ENCODE measurements at places on chromosomes 12 and 14.
A peak's percentile ranks its signal among the peaks of the same experiment; 100 is the strongest.

- no peak for DNase-seq
Observed at GRCh38 chr14:92426237-92426636, 87.3 kb upstream of the RIN3 start.

DNA sequence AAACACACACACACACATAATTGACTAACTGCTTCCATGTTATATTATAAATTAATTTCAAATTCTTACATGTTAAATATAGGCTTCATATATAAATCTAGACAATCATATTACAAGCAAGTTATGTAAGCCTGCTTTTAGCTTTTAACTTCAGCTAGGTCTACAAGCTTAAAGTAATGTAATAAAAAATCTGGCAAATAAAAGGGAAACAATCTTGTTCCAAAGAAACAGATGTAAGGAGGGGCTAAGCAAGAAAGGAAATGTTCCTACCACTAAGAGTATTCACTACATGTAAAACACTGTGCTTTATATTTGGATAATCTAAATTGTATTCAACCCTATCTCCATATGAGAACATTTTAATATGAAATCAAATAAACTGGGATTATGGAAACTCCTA lies 110.4 kb downstream of the SLC6A15 start:
- DNase-seq, result no peak

DNA sequence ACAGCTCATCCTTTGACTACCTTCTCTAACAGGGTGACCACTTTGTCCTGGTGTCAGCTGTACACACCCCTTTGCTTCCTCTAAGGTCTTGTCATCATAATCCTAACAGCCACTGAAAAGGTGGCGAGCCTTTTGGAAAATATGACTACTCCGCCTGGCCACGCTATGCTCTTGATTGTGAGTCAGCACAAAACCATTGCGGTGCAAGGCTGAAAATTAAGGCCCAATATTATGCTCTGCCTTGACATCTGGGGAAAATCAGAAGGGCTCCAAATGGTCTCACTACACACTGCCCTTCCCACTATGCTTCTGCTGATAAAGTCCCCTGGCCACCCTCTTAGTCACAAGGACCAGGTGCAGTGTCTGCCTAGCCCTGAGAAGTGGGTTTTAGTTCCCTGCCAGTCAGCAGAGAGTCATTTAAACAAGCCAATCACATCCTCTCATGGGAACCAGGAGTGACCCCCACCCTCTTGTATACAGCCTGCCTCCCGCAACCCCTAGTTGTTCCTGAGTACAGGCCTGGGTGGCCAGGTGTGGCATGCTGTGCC lies 34.3 kb downstream of the FGD6 start:
- DNase-seq, result no peak

GRCh38 chr14:93195316-93195999 lies 10.3 kb downstream of the LYSET start:
- no peak for DNase-seq

- DNase-seq, result no peak
Observed at GRCh38 chr12:96193725-96194575, at the start of gene ELK3. Gene ELK3 (plus strand): TSS chr12:96194375.

- no peak for DNase-seq
Observed at GRCh38 chr12:110760204-110760609, 17.5 kb upstream of the PPP1CC start.

DNA sequence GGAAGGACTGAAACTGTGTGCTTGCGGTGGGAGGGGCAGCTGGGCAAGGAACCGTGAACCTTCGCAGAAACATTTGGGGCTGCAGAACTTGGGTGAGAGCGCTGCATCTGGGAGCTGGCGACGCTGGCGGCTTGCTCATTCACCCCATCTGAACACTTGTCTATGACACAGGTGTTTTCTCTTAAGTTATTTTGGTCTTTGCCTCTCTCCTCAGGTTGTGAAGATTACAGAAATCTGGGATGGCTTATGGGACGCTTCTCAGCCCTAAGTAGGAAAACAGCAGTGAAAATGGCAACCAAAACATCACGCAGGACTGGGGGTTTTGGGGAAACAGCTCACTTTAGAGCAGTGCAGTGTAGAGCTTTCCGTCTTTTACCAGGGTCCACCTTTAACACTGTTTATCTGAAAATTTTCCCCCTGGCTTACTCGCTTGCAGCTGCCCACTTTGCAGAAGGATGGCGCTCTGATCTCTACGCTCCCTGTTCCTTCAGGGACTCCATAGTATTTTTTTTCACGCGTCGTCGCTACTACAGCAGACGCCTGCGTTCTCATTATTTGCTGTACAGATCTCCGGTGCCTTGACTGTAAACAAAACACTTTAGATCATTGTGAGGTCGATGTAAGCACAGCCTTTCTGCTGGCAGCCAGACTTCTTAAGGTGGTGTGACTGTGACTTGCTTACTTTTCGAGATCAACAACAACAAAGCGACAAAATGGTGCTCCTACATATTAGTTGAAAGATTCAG lies 2.7 kb upstream of the CDKN1B start:
- peak; percentile 77 for DNase-seq

DNA sequence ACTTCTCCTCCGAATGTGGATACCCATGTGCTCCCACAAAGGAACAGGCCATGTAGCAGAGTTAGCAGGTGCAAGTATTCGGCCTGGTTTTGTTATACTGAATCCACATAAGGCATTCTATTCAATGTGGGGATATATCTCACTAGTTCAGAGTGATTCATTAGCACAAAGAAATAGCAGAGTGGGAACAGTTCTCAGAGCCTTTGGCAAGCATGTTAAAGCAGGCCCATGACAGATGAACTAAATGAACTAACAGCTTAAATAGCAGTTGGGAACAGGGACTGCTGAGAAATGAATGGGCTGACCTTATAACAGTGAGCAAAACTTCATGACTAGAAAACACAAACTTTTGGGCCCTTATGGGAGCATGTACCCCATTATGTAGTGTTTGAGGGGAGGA lies 352.0 kb downstream of the FLRT2 start:
- DNase-seq, result no peak

- DNase-seq, result no peak
Observed at GRCh38 chr12:32377344-32378055, 21.9 kb upstream of the FGD4 start.

DNA sequence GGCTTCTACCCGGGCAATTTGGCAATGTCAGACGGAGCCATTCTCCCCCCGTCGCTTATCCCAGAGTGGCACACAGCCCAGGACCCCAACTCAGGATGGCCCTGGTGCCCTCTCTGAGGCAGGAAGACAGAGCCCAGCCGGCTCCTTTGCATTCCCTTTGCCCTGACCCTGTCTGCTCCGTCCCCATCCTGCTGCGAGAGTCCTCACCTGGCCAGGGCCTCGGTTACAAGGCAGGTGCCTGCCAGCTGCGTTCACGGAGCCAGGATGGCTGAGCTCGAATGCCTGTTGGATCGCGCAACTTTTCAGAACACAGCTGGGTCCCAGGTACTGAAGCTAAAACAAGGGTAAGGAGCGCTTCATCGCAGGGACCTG lies 18.6 kb downstream of the LRTM2 start:
- no peak for DNase-seq

DNA sequence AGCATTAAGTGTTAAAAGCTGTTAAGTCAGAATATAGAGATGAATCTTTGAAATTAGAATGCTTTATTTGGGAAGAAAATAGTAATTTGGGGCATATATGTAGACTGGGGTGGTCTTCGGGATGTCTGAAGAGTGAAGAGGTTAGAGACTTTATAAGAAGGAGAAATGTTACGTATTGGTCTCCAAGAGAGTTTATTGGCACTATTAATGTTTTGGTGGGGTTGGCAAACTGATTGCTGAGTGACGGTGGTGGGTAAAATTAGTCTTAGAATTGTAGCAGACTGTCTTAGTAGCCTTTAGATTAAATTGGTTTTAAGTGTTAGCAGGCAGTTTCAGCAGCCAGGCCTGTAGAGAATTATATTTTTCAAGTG lies 4.9 kb upstream of the ATP23 start:
- no peak for DNase-seq

GRCh38 chr12:108583991-108584390 lies 13.9 kb downstream of the TMEM119 start:
- no peak for DNase-seq

- DNase-seq, result no peak
Observed at GRCh38 chr12:60981473-60981872, 1278.7 kb upstream of the USP15 start.

DNA sequence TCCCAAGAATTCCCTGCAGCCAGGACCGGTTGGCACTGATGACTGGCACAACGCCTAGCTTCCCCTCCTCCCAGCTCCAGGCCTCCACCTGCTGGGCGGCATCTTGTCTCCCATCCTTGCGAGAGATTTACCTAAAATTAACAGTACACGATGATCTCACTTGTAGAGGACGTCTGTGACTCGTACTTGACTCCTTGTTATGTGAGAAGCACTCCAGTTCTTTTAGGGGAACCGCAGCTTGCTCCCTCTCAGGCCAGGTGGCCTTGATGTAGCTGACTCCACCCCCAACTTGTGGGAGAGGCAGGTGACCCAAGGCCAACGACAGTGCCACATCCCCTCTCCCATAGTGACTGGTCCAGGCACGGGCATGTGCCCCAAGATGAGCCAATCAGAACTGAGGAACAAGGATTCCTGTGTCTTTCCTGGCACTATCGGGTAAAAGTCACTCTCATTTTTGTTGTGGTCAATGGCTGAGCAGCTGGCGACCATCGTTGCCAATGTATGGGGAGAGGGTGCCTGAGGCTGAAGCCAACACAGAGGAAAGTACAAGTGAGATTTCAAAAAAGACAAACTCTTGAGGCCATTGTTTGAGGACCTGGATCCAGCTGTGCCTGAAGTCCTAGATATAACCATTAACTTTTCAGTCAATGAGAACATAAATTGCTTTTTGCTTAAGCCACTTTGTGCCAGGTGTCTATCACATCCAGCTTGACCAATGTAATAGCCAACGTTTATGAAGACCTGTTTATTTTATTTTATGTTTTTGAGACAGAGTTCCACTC lies 208.7 kb downstream of the RBM19 start:
- DNase-seq, result peak; percentile 73

- no peak for DNase-seq
Observed at GRCh38 chr14:80942191-80942600, 658 bp upstream of the CEP128 start.

GRCh38 chr12:106146987-106147386 lies 8.2 kb upstream of the NUAK1 start:
- DNase-seq, result no peak

DNA sequence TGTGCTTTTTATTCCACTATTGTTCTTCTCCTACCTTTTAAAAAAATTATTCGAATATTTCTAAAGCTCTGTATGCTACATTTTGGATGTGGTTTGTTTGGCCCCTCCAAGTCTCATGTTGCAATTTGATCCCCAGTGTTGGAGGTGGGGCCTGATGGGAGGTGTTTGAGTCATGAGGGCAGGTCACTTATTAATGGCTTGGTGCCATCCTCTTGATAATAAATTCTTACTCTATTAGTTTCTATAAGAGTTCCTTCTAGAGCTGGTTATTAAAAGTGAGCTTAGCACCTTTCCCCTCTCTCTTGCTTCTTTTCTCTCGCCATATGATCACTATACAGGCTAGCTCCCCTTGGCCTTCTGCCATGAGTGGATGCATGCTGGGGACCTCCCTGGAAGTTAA lies 445.6 kb upstream of the PDE3A start:
- DNase-seq, result no peak

DNA sequence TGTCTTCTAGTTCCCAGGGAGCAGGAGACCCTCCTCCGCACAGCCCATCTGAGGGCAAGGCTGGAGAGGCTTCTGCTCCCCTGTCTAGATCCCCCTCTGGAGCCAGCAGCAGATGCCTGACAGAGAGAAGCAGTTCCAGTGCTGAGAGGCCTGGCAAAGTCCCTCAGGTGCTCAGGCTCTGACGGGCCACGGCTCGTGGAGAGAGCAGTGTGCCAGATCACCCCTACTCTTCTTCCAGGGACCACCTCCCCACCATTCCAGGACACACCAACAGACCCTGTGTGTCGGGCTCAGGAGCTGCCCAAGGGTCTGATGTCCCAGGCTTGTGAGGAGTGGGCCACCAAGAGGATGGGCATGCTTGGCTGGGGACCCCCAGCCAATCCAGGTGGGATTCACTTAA lies 22.5 kb upstream of the C14orf180 start:
- DNase-seq, result no peak

DNA sequence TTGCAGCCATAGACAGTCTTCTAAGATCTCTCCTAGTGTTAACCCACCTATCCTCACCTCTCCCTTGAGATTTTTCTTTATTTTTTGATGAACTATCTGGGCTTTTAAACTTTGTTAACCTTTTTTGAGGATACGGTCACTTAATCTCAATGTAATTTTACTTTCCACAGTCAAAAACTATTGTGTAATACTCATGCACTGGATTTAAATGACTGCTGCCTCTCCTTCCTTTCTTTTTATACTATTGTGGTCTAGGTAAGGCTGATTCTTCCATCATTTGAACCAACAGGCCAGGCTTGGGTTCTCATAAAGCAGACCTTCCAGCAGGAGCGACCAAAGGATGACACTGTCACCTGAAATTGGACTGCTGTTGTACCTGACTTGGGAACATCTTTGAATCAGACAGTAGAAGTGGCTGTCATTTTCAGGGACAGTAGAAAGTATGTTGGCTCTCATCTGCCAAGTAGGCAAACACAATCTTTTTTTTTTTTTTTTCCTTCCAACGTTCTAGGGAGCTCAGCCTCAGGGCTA lies 689 bp upstream of the PDE3A start:
- DNase-seq, result no peak

DNA sequence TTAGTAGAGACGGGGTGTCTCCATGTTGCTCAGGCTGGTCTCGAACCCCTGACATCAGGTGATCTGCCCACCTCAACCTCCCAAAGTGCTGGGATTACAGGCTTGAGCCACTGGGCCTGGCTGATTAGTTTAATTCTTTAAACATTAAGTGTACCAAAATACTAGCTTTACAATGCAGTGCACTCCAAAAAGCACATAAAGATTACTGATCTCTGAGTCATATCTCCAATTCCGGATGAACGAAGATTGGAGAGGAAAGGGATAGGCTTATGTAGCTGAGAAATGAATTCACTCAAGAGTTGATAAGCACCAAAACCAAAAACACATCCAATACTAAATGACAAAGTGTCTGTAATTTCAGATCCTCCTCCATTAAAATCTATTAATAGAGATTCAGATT lies 15.1 kb downstream of the NAV3 start:
- peak; percentile 47 for DNase-seq

DNA sequence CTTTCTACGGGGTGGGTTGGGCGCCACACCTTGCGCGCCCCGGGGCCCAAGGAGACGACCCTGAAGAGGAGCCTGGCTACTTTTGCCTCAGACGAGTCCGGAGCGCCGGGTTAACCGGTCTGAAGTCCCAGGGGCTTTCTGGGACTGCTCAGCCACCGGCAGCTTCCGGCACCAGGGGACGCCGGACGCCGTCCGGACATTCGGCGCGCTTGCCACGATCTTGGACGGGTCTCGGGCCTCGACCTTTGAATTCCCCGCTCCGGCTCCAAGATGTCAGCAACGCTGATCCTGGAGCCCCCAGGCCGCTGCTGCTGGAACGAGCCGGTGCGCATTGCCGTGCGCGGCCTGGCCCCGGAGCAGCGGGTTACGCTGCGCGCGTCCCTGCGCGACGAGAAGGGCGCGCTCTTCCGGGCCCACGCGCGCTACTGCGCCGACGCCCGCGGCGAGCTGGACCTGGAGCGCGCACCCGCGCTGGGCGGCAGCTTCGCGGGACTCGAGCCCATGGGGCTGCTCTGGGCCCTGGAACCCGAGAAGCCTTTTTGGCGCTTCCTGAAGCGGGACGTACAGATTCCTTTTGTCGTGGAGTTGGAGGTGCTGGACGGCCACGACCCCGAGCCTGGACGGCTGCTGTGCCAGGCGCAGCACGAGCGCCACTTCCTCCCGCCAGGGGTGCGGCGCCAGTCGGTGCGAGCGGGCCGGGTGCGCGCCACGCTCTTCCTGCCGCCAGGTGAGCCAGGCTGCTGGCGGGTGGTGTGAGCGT lies at the start of gene ACOT4:
Gene ACOT4 (plus strand): TSS at position 184 of the 760 bp plus-strand sequence. CDS start 87 bp downstream, at position 271.
- DNase-seq, result peak; percentile 49

- DNase-seq, result no peak
Observed at GRCh38 chr12:63885401-63885800, 40.9 kb downstream of the SRGAP1 start.

Measured in DMS79 (cell line).